Forelimb muscle (tissue), 1 donor: ENCODE measurements at places on chromosomes 16 and 17. TPM values are rescaled to one million over a fixed set of nuclear protein-coding genes. Genes with fewer than 3 reads are reported as not detected.

The TBC1D3H gene
- polyA plus RNA-seq: not detected

GRCh38 chr17:20066253-20066652, 57.1 kb downstream of the SPECC1 start:
- peak; percentile 65 for DNase-seq

DNA sequence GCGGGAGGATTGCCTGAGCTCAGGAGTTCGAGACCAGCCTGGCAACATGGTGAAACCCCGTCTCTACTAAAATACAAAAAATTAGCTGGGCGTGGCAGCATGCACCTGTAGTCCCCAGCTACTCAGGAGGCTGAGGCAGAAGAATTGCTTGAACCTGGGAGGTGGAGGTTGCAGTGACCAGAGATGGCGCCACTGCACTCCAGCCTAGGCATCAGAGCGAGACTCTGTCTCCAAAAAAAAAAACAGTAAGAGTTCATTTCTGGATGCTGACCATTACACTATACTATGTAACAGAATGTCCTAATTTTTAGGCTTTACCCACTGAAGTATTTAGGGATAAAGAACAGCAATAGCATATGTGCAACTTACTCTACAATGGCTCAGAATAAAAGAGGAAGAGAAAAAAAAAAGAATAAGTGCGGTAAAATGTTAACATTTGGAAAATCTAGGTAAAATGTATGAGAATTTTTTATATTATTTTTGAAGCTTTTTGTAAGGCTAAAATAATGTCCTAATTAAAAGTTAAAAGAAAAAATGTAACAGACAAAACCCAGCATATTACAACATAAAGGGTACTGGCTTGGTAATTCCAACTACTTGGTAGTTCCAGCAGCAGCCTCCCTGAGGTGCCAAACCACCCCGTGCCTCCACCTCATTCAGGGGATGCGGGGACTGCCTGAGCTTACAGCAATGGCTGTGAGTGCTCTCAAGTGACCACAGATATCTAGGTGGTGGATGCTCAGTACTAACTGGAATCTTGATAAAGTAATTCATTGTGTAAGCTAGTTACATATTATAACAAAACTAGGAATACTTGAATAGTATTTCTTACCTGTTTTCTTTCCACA, 10.9 kb downstream of the COPS3 start:
- no peak for DNase-seq

- DNase-seq: no peak
Measured at GRCh38 chr16:46762583-46762982, 14.4 kb upstream of the MYLK3 start.

DNA sequence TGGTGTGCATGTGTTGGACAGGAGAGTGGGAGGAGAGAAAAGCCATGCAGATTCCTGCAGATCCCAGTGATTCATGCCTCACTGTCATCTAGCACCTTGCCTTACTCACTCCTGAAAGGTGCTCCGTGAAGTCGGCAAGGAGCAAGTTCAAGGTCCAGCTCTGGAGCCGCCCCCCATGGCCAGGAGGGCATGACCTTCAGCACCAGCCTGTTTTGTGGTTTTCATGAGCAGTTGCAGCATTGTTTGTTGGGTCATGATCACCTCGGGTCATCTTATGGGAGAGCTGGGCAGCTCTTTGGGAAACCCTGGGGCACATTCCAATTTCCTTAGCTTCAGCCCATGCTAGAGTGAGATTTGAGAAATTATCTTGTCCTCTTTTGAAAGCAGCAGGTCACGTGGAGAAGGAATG, 137.5 kb upstream of the IRX3 start:
- DNase-seq: no peak

- DNase-seq: no peak
Measured at GRCh38 chr17:75753514-75754377, 11.2 kb downstream of the GALK1 start.

The PERCC1 gene
- 0.20 TPM for polyA plus RNA-seq

The KRTAP3-1 gene
- not detected for polyA plus RNA-seq
